ENCODE measurements at places on chromosomes 12 and 14.

DNA sequence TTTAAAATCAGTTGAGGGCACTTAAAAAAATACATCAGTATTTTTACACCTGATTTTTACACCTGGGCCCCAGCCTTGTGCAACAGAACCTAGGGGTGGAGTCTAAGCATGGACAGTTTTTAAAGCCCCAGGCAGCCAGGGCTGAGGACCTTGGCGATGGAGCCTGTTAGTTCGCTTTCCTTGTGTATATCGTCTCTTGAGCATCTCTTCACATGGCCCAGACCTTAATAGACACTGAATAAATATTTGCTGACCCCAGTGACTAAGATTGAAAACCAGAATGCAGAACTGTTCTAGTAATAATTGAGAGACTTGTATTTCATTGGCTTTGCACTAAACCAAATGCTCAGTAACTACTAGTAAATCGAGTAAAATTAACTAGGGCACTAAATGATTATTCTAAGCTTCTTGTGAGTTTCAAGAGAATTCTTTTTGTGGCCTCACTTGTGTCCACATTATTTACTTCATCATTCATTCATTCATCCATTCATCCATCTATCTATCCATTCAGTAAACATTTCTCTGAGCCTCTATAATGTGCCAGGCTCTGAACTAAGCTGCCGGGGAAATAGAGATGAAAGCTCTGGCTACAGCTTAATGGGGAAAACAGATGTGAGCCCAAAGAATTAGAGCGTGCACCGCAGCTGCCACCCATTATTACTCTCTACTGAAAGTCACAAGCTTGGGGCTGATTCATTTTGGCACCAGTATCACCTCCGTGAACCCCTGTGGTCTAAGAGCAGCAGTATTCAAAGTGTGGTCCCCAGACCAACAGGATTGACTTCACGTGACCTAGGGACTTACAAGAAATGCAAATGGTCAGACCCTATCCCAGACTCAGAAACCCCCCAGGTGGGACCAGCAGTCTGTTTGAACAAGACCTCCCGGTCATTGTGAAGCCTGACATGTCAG lies 30.7 kb upstream of the BCL7A start:
- no peak for DNase-seq

GRCh38 chr12:115235880-115236279 lies 551.9 kb upstream of the TBX3 start:
- DNase-seq: no peak

GRCh38 chr12:71216725-71217579 lies 59.2 kb upstream of the TSPAN8 start:
- peak; percentile 3 for DNase-seq

DNA sequence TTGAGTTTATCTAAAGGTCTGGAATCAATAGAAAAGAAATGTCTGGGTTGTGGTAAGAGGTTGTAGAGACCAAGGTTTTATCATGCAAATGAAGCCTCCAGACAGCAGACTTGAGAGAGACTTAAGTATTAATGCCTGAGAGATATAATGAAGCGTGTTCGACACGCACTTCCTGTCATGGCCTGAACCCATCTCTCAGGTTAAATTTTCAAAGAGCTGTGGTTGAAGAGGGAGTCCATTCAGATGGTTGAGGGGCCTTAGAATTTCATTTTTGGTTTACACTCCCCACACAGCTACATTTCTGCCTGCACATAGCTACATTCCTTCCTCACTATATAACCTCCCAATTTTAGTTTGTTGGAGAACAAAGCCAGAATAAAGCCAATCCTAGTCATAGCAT lies 10.1 kb upstream of the CLEC12A start:
- DNase-seq: no peak

GRCh38 chr12:122190842-122191668 lies 8.1 kb downstream of the LRRC43 start:
- DNase-seq: no peak

GRCh38 chr14:68636597-68636996 lies 156.3 kb downstream of the ZFP36L1 start:
- no peak for DNase-seq

DNA sequence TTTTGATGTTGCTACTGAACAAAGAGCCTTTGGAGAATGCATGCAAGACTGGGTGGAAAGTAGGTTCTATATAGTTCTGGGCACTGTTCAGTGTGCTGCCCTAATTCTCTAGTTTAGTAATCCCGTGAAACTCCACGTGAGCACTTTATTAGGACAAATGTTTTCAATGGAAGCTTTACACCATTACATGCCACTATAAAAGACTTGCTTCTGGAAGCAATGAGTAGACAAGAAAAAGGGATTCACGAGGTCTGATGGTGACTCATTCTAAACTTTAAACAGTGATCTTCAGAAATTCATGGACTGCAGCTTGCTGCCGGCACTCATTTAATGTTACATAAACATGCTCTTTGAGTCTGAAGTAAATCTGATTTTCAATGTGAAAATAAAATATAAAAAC lies 22.3 kb downstream of the ATG14 start:
- peak; percentile 100 for DNase-seq

GRCh38 chr14:76034566-76034965 lies 49.0 kb downstream of the IFT43 start:
- DNase-seq: no peak

- peak; percentile 40 for DNase-seq
Measured at GRCh38 chr12:45670346-45671065, 59.0 kb upstream of the ARID2 start.

GRCh38 chr14:100106250-100107112 lies 41.3 kb downstream of the EVL start:
- DNase-seq: no peak

DNA sequence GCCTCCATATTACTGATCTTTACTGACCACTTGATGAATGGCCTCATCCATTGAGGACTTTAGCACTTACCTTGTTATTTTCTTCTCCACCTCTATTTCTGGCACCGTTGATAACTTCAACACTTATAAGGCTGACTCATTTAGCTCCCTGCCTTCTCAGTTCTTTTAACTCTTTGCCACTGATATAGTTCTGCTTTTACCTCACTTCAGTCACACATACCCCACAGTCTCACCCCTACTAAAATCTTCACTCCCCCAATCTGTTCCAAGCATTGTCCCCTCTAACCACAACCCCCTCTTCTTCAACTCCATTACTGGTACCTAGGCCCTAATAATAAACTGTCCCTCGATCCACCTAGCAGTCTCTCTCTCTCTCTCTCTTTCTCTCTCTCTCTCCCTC lies 141.0 kb downstream of the PAH start:
- DNase-seq: no peak

DNA sequence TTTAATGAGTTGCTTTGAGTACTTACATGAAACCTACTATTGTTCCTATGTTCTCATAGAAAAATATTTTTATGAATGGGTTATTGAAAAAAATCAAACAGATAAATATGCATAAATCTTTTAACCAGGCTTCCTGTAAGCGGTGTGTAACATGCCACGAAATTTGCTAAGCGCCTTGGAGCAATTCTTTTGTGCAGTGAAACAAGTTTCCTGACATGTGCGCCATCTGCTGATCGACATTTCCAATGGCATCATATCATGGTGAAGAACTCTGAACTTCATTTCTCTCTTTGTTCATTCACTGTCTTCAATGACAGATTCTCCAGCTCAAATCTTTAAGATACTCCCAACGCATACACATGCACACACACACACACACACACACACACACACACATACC lies 145.6 kb upstream of the NAV3 start:
- peak; percentile 80 for DNase-seq

DNA sequence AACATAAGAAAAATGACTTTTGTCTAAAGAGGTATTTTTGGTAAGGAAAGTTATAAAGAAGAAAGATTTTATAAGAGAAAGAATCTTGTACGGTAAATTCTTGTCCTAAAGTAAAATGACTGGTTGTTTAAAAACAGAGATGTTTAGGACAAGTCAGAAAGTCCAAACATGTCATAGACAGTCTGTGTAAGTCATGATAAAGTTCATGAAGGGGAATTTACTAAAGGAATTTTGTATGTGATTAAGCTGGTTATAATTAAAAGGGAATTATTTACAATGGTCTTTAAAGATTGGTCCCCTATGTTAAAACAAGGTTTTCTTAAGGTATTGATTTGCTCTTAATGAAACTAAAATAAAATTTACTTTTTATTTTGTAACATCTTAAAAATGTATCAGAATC lies 269.4 kb upstream of the CCDC196 start:
- DNase-seq: no peak

DNA sequence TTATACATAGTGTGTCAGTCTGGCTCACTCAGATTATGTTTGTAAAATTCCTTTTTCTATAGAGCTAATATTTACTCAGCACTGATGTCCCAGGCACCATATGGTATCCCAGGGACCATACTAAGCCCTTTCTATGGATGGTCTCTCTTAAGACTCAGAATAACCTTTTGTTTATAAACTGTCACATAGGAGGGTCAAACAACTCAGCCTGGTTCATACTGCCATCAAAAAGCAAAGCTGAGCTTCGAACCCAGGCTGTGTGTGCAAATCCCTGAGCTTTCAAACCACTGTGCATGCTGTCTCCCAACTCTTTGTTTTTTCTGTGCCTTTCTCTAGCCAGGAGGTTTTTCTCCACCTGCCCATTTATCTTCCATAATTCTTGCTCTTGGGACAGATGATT lies 135.6 kb upstream of the ARHGAP5 start:
- no peak for DNase-seq

GRCh38 chr12:65907513-65907912 lies 83.2 kb downstream of the HMGA2 start:
- no peak for DNase-seq

DNA sequence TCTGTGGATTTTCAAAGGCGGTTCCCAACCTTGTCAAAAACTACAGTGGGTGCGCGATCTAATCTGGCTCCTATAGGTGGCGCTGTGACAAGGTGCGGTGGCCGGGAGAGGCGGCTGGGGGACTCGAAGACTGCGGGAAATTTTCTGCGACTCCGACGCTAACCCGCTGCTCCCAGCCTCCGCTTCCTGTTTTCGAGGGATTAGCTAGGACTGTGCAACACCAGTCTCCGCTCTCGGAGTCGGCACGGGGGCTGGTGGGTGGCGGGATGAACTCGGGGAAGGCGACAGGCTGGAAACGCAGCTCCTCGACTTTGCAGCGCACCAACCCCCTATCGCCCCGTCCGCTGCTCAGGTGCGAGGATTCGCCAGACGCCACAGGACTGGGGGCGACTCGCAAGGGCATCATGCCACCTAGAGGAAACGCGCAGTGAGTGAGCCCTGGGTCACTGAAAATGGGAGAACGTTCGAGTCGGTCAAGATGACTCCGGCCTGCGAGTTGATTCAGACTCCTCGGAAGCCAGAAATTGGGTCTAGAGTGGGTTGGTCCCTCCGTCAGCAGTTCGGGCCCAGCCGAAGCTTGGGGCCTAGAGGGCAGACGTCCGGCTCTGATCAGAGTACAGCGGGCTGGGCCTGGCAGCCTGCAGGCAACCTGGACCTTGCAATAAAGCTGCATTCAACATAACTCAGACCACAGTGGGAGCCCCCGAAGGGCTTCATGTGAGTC lies 5.5 kb upstream of the PAX9 start:
- DNase-seq: no peak

DNA sequence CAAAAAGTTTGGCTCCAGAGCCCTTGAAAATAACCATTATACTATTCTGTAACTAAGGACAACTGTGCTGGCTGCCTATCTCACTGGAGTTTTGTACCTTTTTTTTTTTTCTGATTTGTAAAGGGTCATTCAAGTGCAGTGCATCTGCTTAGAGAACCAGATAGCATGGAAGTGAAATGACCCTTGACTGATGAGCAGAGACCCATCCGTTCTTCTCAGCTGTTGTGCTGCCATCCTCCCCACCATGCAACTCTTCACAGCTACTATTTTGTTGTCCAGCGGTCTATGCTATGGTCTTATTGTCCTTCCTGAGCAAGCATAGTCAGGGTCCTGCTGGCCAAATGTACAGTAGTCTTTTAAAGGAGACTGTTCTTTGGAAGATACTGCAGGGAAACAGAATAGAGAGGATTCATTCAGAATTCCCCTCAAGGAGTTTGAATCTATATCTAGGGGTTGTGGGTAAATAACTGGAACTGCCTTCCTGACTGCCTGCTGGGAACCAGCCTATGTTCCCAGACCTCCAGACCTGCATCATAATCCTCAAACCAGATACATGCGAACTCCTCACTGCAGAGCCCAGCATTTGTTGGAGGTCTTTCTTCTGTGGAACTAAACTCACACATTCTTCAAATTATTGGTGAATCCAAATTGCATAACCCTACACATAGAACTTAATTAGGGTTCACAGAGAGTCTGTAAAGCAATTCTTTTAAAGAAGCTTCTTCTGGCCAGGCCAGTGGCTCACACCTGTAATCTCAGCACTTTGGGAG lies 41.1 kb downstream of the GPR19 start:
- DNase-seq: no peak

DNA sequence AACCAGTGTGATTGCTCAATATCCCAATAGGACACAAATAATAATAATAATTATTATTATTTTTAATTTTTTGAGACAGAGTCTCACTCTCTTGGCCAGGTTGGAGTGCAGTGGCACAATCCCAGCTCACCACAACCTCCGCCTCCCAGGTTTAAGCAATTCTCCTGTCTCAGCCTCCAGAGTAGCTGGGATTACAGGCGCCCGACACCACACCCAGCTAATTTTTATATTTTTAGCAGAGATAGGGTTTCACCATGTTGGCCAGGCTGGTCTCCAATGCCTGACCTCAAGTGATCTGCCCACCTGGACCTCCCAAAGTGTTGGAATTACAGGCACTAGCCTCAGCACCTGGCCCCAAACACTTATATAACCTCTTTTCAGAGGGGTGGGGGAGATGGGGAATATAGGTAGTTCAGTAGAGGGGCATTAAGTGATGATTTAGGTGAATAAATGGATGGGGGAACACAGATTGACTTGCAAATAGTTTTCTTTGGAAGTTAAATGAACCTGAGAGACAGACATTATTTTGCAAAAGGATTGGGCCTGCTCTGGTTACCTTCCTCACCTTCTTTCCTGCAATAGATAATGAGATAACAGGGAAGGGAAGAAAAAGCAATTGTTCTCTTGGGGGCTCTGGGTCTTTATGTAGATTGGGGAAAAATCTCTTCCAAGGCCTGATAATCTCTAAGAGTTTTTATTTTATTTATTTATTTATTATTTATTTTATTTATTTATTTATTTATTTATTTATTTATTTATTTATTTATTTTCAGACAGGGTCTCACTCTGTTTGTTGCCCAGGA lies 57.7 kb downstream of the RESF1 start:
- DNase-seq: no peak

All from foreskin melanocyte (primary cell).